PC-9 (cell line): ENCODE measurements at places on chromosomes 2 and 18.

DNA sequence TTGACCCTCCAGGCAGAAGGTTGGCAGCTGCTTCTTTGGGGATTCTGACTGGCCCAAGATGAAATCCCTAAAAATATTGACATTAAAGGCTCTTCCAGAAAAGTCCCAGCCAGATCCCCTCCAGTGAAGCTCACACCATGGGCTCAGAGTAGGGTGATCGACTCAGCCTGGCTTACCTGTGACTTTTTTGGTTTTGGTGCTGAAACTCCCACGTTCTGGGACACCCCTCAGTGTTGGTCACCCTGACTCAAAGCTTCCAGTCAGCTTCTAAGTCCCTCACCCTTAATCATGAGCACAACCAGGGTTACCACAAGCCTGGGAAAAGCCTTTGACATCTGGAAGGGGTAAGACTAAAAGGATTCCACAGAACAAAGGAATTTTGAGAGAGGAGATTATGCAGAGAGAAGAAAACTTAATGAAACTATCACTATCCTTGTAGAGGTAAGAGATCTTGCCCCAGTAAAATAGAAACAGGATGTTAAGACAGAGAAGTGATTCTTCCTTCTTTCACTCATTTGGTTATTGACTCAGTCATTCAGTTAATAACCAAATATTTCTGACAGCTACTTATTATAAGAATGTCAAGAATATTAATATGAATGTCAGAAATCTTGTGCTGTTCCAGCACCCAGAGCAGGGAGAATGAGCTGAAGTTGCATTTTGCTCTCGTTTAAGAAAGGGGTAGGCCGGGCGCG, 66.8 kb upstream of the SEC11C start:
- DNase-seq = no peak

GRCh38 chr18:79372461-79372860, 23.3 kb upstream of the NFATC1 start:
- DNase-seq = no peak

GRCh38 chr18:62844850-62845643, 129.7 kb downstream of the PHLPP1 start:
- no peak for DNase-seq

- DNase-seq = no peak
Measured at GRCh38 chr2:26235089-26235488, 9.3 kb downstream of the HADHA start.

DNA sequence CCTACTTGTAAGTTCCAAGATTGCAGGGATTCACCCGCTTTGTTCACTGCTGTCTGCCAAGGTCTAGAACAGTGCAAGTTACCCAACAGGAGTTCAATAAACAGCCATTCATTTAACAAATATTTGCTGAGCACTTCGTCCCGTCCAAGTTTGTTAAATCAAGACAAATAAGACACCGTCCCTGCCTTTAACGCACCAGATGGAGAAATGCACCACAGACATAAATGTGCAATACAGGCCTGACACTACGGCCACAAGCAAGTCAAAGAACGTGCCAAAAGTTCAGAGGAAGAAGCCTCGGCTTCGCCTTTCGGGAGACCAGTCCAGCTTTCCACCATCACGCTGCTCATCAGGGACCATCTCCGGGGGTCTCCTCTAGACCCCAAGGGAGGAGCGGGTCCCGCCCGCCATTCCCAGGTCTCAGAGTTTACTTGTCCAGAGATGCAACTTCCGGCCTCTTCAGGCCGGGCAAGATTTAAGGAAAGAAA, 429 bp downstream of the C2orf76 start:
- DNase-seq = no peak

DNA sequence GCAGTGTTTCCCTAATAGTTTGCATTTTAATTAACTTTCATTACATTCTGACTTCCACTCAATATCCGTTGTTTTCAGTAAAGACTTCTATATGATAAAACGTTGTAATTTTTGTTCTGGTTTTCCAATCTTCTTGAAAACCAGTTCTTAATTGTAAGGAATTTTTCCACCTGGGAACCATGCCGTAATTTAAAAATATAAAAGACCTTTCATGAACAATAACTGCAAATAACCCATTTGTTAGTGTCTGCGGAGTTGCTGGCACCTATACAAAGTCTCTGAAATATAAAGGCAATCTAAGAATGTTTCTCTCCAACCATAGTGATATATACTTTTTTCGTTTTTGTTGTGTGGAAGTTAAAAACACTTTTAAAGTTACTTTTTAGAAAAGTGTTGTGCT, 7.7 kb upstream of the SATB2 start:
- no peak for DNase-seq

DNA sequence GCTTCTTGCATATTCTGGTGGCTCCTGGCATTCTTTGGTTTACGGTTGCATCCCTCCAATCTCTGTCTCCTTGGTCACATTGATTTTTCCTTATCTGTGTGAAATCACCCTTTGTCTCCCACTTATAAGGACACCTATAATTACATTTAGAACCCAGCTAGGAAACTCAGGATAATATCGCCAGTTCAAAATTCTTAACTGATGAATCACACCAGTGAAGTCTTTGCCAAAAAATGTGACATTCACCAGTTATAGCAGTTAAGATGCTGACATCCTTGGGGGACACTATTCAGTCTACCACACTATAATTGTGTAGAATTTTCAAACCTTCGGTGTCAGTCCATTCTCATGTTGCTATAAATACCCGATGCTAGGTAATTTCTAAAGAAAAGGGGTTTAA, 320.2 kb downstream of the TMX3 start:
- DNase-seq = no peak

- DNase-seq = no peak
Measured at GRCh38 chr2:190350371-190350770, 7.0 kb downstream of the INPP1 start.
